M059J (cell line): ENCODE measurements at places on chromosomes 11 and 22. TPM values are rescaled to one million over a fixed set of nuclear protein-coding genes. Genes with fewer than 3 reads are reported as not detected.
A peak's percentile ranks its signal among the peaks of the same experiment; 100 is the strongest.

GRCh38 chr11:119206511-119207414, 624 bp downstream of the CBL start:
- peak; percentile 41 for DNase-seq

- DNase-seq, result peak; percentile 58
These were observed 1.6 kb downstream of the LGR4 start for GRCh38 chr11:27470826-27471588.

GRCh38 chr11:129945373-129945772, 50.0 kb upstream of the NFRKB start:
- DNase-seq, result no peak

- peak; percentile 74 for DNase-seq
These were observed 20.2 kb downstream of the C22orf31 start for GRCh38 chr22:29041408-29041807.

PLAAT5 gene
- total RNA-seq, result not detected in 2 replicates
